AG08395 (cell line): ENCODE measurements at places on chromosomes 6 and 20.

GRCh38 chr20:32945710-32946221, 58.5 kb downstream of the SUN5 start:
- peak; percentile 56 for DNase-seq

GRCh38 chr6:31870385-31870921, 7.8 kb upstream of the NEU1 start:
- DNase-seq, result no peak

DNA sequence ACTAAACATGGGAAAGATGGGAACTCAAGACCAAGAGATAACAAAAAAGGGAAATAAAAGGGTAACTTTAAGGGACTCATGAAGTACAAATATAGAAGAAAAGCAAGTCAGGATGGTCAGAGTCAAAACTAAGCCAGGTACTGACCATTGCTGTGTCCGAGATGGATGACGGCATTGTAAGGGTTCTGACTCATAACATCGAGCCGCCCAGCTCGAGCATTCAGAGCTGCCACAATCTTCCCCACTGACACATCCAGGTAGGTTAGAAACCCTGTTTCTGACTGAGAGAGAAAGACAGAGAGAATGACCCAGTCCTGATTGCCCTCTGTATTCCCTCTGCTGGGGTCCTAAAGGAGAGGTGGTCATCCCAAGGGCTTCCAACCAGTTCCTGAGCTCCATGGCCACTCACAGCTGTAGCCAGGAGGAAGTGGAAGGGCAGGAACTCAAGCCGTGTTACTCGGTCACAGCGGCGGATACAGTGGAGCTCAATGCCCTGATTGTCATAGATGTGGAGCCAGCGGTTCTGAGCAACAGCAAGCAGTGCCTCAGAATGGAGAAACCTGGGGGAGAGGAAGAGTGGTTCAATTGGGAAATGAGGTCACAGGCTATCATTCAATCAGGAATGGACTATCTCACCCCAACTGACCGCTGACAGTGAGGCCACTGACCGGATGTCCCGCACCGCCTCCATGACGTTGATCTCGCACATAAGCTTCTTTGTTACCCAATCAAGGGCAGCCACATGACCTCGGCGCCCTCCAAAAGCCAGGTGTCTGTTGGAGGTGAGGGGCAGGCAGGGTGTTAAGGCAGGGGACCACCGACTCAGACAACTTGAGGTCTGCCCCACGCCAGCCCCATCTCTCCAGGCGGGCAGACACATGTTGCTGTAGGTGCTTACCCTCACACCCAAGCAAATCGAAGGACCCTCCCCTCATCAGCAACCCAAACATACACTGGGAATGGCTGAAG, 1.8 kb downstream of the WDR46 start:
- no peak for DNase-seq

- DNase-seq, result no peak
Measured at GRCh38 chr20:1187605-1188171, 2.9 kb upstream of the TMEM74B start.
